ENCODE measurements at places on chromosomes 2 and 18. TPM values are rescaled to one million over a fixed set of nuclear protein-coding genes. Genes with fewer than 3 reads are reported as not detected.

Gene DSG1
- total RNA-seq = not detected

Gene LHCGR
- total RNA-seq = not detected

Gene VIT
- total RNA-seq = 31.1 TPM

Gene FBXO48
- total RNA-seq = 0.88 TPM

Gene HOXD4
- 1.2 TPM for total RNA-seq

Gene APCDD1
- total RNA-seq = 1.8 TPM

Gene GYPC
- total RNA-seq = 101 TPM

Gene SPDYA
- 0.59 TPM for total RNA-seq

Gene ABCG5
- not detected for total RNA-seq

Gene SERPINB13
- not detected for total RNA-seq

Gene KCNE4
- total RNA-seq = 40.4 TPM

Measured in osteoblast (primary cell).